ENCODE measurements at places on chromosomes 12 and 14. TPM values are rescaled to one million over a fixed set of nuclear protein-coding genes. Genes with fewer than 3 reads are reported as not detected.

DNA sequence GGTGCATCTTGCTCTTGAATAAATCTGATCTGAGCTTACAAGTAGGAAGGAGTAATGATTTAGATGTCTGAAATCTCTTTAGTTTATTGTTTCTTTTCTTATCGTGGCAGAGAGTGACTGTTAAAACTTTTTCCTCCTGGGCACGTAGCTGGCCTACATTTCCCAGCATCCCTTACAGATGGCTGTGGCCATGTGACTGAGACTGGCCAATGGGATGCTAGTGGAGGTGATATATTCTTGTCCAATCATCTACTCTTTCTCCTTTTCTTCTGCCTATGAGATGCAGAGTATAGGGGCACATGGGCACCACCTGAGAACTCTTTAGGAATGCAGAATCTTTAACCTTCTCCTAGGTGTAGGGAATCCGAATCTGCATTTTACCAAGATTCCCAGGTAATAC is 237.3 kb downstream of the RGS6 start:
- no peak for DNase-seq

DNA sequence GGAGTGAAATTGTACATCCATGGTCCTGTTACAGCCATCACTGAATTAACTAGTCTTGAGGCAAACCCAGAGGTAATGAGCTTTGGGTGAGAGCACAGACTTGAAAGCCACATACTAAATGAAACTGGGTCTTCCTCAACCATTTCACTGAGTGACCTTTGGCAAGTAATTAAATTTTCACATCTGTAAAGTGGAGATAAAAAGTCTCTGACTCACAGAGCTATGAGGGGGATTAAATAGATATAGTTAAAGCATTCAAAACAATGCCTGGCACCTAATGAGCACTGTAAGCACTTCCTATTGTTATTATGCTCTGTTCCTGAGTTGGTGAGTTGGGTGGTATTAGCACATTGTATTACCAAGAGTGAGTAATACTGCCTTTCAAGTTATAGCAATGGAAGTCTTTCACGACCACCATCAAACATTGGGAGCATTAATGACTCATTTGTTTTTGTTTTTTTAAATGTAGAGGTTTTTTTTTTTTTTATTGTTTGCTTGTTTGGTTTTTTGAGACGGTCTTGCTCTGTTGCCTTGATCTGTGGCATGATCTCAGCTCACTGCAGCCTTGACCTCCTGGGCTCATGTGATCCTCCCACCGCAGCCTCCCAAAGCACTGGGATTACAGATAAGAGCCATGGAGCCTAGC is 12.5 kb upstream of the STRN3 start:
- DNase-seq, result no peak

- no peak for DNase-seq
Observed at GRCh38 chr14:41285186-41285748, 321.4 kb upstream of the LRFN5 start.

DNA sequence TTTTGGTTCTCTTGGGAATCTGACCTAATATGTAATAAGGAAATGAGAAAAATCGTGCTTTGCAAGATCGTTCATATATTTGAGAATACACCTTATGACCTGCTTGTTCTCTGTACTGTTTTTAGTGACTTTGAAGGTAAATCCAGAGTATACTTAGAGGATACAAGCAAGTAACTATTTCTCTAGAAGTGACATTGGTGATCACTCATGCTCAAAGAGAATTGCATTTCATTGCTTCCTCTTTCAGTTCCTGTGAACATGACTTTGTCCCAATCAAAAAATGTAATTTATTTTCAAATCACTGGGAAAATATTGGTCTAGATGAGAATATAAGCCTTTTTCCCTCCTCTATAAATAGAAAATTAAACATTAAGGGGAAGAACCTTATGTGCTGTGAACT is 2.7 kb downstream of the KTN1 start:
- DNase-seq, result no peak

DNA sequence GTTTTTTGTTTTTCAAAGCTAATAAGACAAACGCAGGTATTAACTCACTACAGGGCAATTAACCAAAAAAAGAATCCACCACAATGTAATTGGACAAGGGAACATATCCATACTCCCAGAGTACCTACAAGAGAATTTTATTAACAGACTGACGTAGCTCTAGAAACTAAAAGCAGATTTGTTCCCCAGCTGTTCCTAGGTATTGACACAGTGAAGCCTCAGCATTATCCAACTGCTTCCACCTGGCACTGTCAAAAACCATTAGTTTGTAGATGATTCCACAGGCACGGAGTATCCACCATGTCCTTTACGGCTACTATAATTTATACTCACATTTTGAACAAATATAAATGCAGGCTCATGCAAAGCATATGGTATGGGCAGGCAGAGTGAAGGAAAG is 22.3 kb downstream of the PPM1H start:
- no peak for DNase-seq

DNA sequence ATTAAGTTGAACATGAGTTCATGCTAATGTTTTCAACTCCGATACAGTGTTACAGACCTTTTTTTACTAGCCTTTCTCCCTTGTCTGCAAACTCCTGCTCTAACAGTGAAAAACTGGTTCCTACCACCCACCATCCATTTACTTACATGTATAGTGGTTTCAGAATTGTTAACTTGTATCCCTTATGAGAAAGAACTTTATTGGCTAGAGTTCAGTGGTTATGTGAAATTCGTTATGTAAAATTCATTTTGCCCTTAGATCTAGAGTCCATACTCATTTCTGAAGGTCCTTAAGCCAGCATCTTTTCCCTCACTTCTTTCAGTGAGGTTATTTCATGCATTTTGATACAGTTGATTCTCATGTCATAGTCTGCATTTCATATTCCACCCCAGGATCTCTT is 51.0 kb downstream of the PRKCH start:
- no peak for DNase-seq

DNA sequence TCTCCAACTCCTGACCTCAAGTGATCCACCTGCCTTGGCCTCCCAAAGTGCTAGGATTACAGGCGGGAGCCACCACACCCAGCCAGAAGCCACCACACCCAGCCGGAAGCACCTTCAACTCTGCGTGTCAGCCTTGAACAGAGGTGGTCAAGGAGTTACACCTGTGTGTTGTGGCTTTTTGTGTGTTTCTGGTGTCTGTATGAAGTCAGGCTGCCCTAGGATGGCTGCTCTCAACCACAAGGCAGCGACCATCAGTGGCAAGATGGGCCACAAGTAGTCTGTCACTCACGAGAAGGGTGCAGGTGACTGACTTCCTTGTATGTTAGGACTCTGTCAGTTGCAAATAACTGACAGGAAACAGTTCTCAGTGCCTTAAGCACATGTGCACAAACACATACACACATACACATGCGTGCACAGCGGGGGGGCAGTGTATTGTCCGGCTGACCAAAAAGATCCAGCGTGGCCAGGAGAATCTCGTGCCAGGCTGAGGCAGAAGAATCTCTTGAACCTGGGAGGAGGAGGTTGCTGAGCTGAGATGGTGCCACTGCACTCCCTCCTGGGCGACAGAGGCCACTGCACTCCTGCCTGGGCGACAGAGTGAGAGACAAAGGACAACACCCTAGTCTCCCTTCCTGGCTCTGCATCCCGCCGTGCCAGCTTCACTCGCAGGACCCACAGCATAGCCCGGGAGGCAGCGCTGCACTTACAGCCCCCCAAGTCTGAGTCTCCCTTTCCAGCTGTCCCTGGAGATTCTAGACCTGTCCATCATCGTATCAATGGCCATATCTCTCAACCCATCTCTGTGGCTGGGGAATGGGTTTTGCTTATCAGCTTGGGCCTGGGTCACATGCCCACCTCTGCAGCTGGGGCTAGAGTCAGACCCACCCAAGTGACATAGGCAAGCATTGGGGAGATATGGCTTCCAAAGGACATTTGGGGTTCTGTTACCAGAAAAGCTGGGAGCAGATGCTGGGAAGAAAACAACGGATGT is 13.7 kb downstream of the P2RX4 start:
- DNase-seq, result no peak

DNA sequence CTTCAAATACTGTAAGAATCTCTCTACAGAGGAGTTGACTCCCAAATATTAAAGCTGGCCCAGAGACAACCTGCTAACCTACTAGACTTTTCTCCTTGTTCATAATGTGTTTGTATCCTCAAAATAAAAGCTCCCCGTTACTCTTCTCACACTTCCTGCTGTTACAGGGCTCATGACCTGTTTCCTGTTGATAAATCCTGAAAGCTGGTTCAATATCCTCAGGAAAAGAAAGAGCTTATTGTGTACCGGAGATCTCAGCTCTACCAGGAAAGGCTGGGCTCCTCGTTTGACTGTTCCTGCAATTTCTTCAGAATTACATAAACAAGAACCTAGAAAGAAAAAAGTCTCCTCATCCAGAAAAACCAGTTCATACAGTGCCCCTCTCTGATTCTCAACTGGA is 30.8 kb downstream of the CLEC1A start:
- DNase-seq, result no peak

The BDKRB2 gene
- 0.10 TPM for total RNA-seq

The PRH2 gene
- total RNA-seq, result not detected

The ESPL1 gene
- 0.73 TPM for total RNA-seq

Data from left lobe of liver (tissue), 2 donors.